Stimulated activated naive CD8-positive, alpha-beta T cell treated with anti-CD3 and anti-CD28 coated beads, Interleukin-15, amount 100 ng/mL, for 72 hours (primary cell): ENCODE measurements at places on chromosomes 7 and 10.

DNA sequence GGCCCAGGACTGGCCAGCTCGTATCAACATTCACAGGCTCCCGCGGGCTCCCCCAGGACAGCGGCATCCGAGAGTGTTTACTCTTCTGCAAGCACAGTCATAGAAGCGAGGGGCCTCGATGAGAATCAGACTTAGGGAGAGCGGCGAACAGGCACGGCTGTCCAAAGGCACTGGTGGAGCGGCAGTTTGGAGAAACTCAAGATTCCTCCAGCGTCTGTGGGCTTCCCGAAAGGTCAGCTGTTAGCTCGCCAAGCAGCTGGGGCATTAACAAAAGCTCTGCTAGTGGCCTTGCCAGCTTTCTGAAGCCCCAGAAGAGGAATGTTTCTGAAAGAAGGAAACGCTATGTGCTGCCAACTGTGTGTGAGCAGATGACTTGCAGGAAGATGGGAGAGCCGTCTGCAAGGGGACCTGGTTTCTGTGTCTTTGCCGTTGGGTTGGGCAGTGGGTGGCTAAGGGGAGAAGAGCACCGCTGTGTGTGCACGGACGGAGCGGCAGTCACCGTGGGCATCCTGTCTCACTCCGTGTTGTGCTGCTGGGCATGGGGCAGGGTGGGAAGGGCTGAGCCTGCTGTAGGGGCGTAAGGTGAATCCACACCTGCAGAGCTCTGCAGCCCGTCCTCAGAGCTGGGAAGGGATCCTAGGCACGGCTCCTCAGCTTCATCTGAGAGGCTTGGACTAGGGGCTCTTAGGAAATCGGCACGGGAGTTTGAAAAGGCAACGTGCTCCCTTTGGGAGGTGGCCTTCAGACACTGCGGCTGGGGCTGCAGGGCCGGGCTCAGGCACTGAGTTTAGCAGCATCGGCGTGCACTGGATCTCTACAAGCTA lies 42.1 kb downstream of the AMZ1 start:
- no peak for DNase-seq

- DNase-seq, result no peak
These were observed 13.0 kb downstream of the AKAP9 start for GRCh38 chr7:91953618-91954017.

DNA sequence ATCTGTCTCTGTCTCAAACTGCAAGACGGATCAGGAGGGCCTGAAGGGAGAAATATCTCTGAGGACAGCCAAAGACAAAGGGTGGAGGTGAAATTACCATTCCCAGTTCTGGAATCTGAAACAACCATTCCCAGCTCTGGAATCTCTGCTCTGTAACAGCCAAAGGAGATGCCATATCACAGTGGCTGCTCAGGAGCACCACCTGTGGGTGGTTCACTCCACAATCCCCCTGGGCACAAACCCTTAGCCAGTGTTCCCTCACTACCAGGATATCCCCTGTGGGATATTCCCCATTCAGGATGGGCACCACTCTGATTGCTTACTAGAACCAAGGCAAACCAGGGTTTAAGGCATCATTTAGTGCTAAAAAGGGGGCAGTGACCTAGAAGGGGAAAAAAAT lies 199.0 kb downstream of the HTR7 start:
- no peak for DNase-seq

DNA sequence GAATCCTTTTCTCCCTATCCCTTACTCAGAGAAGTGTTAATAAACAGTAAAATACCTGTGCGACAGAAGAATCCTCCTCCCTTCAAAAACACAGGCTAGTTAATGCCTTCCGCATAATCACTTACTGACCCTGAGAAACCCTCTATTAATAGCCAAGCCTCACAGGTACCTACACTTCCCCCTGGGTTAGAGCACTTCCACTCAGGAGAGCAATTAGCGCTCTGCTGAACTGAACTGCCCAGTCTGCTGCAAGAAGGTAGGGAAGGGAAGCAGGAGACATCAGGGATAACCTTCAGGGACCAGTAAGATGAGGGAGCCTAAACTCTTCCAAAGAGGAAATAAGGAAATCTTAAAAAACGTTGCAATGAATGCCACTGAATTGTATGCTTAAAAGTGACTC lies 39.6 kb downstream of the KIAA1549 start:
- no peak for DNase-seq

GRCh38 chr7:96311967-96312366 lies 9.9 kb downstream of the SLC25A13 start:
- no peak for DNase-seq

DNA sequence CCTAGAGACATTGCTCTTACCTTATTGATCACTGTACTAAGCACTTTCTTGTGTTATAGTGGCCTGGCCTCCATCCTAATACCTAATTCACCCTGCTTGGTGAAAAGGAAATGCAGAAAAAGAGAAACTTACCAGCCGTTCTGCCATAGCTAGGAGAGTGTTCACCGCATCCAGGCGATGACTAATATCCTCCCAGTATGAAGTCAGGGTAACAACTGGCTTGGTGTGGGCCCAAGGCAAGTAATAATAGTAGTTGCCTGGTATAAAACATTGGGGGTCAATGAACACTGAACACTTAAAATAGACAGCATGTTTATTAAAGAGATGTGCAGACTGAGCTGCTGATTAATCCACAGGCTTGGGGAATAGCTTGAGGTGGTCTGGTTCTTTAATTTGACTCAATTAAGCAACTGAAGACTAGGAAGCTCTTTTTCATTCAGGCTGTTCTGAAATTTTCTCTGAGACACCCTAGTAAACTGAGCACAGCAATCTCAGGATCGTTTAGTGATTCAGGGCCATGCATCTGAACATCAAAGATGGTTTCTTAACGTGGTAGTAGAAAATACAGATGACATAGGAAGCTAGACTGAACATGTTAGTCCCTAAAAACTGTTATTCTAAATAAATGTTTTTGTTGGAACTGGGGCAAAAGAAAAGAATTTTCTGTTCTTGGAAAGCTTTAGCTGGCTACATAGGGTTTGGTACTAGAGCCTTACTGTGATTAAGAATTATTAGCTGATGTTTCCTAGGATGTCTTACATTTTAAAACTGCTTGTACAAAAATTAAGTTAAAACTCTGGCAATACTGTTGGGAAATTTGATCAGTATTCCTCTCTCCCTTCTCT lies 102.2 kb downstream of the MYOF start:
- peak; percentile 75 for DNase-seq

- no peak for DNase-seq
These were observed 80.1 kb upstream of the CAPZA2 start for GRCh38 chr7:116782177-116782711.
